ENCODE measurements at places on chromosomes 5 and 9.

DNA sequence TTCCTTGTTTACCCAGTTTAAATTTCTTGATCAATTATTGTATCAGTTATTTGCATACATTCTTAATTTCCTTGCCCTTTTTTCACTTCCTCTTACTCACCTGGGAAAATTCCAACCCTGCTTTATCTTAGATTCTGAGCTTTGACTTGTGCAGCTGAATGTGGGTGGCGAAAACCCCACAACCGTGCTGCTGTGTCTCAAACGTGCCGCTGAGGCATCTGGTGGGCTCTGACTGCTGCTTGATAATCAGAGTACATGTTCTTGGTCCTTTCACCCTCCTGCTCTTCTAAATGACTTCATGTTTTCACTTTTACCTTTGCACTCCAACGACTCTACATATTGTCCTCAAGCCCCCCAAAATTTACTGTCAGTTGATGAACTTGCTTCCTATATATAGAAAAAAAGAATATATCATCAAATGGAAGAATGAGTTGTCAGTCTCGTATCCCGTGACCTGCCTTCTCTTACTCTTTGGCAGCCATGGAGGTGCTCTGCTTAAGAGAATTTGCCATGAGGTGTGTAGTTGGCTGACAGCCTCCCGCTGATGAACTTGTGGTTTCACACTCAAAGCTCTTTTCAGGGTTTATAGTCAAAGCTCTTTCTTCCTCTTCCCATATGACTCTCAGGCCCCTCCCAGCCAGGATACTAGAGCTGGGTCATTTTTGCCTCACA is 14.0 kb upstream of the JAK2 start:
- DNase-seq: no peak

- DNase-seq: no peak
Measured at GRCh38 chr5:5645891-5646290, 223.4 kb downstream of the ICE1 start.

- no peak for DNase-seq
Measured at GRCh38 chr9:96435345-96435744, 14.6 kb upstream of the HABP4 start.

DNA sequence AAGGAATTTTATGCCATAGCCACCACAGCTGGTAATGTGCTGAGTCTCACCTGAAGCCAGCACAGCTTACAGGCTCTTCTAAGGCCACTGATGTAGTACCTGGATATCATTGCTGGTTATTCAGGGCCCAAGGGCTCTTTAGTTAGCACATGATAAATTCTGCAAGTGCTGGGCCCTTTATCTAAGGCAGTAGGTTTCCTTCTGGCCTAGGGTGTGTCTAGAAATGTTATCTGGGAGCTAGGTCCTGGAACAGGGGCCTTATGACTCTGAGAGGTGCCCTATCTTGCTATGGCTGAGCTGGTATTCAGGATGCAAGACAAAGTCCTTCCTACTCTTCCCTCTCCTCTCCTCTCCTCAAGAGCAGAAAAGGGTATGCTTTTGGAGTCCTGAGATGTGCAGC is 1424.5 kb upstream of the NUDT12 start:
- DNase-seq: no peak

DNA sequence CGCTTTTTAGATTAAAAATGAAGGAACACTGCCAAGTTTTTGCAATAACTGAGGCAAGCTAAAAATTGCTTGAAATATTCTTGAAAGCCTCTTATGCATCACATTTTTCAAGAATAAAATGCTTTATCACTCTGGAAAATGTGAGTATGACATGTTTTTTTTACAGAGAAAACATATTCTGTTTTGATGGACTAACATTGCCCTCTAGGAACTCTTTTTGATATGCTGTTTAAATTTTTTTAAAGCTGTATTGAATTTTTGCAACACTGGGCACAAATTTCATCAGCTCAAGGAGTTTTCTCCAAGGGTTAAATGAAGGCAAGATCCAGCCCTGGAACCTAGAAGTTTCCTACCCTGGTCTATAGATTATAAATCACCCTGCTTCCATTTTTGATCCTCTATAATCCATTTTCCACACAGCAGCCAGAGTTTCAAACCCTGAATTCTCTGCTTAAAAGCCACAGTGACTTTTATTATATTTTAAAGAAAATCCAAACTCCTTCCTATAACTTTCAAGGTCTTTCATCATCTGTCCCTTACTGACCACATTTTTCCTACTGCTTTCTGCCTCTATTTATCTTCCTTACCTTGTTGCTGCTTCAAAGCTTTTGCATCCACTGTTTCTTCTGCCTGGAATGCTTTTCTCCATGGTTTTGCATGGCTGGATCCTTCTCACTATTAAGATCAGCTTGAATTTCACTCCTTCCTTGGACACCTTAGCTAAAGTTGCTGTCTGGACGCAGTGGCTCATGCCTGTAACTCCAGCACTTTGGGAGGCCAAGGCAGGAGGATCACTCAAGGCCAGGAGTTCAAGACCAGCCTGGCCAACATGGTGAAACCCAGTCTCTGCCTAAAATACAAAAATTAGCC is 60.9 kb downstream of the IL31RA start:
- no peak for DNase-seq

DNA sequence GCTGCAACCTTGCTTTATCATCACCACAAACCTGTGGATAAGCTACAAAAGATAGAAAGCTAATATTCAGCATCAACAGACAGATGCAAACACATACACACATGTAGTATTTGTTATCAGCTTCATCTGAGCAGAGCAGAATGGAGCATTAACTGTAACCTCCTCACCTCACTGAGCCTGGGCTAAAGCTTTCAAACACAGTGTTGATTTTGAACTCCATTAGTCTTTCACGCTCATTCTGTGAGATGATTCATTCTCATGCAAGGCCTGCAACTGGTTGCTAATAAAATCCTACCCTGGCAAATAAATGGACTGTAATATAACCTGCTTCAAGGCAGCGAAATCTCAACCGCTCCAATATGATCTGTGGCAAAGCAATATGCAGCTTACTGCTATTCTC is 1360.6 kb upstream of the ACO1 start:
- no peak for DNase-seq

DNA sequence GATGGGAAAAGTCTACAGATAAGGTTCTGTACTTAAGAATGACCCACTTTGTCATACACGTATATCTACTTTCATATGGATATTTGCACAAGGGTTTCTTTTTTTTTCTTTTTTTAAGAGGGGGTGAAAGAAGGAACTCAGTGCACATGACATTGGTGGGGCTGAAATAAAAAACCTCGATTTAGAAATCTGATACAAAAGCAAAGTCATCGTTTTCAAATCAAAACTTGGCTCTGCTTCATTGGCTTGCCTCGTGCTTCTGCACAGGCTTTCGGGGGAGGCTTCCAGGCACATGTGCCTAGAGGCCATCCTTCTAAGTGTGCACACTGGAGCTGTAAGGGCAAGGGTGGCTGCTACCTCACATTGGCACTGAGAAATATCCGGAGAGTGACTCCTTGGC is 31.1 kb downstream of the PTTG1 start:
- DNase-seq: no peak

DNA sequence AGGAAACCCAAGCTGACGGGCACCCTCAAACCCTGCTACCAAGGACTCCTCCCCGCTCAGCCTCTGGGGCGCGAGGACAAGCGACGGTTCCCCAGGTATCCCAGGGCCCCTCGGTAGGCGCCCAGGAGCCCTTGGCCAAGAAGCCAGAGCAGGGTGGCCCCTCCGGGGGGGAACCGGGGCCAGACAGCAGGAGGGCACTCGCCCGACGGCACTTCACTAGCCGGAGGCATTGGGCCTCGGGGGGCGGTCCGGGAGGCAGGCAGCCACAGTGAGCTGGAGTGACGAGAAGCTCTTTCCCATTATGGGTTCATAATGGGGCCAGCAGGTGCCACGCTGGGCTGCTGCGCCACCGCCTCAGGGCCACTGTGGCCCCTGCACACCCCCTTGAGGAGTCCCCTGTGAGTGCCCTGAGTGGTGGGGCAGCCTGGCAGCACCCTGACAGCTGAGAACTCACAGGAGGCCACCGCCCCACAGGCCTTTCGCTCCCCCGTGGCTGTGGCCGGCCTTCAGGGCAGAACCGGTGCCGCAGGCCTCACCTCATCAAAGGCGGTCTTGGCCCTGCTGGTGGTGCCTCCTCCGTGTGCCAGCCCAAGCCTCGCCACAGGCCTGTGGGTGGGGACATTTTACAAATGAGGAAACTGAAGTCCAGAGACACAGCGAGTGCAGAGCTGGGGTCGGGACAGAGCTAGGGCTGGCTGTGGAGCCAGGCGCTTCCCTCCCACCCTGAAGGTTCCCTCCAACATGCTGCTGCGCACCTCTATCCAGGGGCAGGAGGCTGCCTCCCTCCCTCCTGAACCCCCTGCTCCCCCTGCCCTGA is 68.7 kb downstream of the PSMB7 start:
- DNase-seq: no peak

DNA sequence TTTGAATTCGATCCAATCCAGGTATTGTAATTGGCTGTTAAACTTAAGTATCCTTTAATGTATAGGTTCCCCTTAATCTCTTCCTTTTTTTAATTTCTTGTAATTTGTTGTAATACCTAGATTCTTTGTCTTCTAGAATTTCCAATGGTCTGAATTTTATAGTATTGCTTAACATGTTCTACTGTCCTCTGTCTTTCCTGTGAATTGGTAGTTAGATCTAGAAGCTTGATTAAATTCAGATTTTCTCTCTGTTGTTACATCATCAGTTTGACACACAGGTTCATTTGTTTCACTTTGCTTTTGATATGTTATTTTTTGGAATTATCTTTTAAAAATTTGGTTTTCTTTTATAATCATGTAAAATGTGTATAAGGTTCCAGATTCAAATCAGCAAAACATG is 13.8 kb downstream of the ZCCHC7 start:
- DNase-seq: no peak

- DNase-seq: no peak
Measured at GRCh38 chr9:133058071-133058470, 3.7 kb upstream of the CEL start.

- no peak for DNase-seq
Measured at GRCh38 chr5:73321757-73322436, 126.7 kb downstream of the FOXD1 start.

GRCh38 chr5:68225911-68226545 is 10.5 kb downstream of the PIK3R1 start:
- no peak for DNase-seq

DNA sequence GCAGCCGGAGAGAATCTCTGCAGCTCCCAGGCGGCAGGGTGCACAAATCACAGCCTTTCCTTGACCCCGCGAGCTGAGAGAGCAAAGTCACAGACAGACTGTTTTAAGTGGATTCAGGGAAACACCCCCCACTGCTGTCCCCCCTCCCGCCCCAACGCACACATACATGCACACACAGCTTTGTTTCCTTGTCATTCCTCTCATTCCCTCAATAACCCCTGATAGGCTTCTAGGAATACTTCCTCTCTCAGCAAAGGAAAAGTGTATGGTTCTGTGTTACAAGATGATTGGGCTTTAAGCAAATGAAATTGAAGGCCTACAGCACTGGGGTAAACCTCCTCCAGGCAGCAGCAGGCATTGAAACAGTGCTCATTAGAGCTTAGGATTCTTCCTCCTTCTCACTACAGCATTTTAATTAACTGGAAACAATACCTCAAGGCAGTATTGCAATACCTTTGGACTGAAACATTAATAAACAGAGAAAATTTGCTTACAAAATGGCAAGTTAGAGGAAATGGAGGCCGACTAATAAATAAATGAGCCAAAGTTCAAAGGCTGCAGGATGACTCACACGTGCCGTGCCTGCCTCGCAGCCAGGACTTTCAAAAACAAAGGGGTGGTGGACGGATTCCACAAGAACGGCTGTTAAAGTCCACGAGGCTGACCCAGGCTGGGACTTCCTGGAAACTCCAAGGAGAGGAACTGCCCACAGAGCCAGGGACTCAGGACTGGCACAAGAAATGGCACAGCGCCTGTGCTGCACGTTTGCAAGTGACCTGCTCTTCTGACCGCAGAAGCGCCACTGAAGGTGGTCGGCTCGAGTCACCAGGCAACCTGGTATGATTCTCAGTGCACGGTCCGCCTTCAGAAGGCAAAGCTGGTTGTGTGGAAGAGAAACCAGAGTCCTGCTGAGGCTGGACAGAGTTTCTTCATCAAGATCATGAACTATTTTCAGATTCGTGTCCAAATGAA is 236.2 kb downstream of the SYK start:
- no peak for DNase-seq

- DNase-seq: no peak
Measured at GRCh38 chr5:114325541-114325940, 36.3 kb upstream of the KCNN2 start.

- DNase-seq: no peak
Measured at GRCh38 chr9:86672966-86673365, 274.3 kb downstream of the GAS1 start.

- DNase-seq: no peak
Measured at GRCh38 chr9:126338945-126339344, 12.3 kb downstream of the MVB12B start.

- no peak for DNase-seq
Measured at GRCh38 chr5:139862313-139862712, 66.7 kb downstream of the PSD2 start.

GRCh38 chr5:59119480-59119879 is 536.6 kb downstream of the RAB3C start:
- DNase-seq: no peak

DNA sequence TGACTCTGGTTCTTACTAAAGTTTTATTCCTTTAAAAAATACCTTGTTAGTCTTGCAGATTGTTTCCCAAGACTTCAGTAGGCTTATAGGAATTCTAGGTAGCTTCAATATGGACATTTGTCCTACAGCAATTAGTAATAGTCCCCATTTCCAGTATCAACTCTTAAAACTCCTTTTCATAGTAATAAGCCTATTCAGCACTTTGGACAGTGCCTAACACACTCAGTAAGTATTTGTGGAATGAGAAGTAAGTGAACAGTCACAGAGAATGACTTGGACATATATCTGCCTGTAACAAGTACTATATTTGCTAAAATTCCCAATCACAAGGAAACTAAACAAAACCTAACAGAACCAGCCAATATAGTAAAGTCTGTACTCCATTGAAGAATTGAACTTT is 1291.8 kb upstream of the DMAC1 start:
- no peak for DNase-seq

GRCh38 chr9:134399435-134400056 is 73.3 kb downstream of the RXRA start:
- DNase-seq: no peak

GRCh38 chr5:159837860-159838259 is 78.4 kb upstream of the ADRA1B start:
- no peak for DNase-seq

GRCh38 chr5:40623480-40624420 is 56.0 kb upstream of the PTGER4 start:
- DNase-seq: no peak

DNA sequence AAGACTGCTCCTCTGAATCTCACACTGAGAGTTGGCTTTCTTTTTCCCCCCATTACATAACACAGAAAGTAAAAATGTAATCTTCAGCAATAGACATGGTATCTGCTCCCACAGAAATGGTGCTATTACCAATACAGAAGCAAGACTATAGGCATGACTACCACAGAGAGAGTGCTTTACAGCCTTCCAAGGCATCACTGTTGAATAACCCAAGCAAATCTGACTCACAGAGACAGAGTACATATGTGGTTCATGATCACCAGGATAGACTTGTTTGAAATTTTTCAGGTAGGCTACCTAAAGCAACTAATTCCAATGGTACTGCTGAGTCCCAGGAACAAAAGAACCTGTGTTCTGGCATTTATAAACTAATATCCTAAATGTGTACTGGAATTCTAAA is 1373.4 kb upstream of the C9orf72 start:
- DNase-seq: no peak

Data from D721Med (cell line).